Activated CD8-positive, alpha-beta memory T cell treated with anti-CD3 and anti-CD28 coated beads, Interleukin-2, amount 10 ng/mL, durations not matched to agents 7 days and 5 days (primary cell): ENCODE measurements at places on chromosomes 16 and 17. TPM values are rescaled to one million over a fixed set of nuclear protein-coding genes. Genes with fewer than 3 reads are reported as not detected.

- no peak for DNase-seq
- peaks cover 11% of the 10 kb centered on the region for H3K27me3 ChIP-seq
- no peaks in the 10 kb centered on the region for H3K36me3 ChIP-seq
- no peak overlapping the region for H3K4me3 ChIP-seq
Observed at GRCh38 chr16:85718682-85719081, 29.9 kb upstream of the GINS2 start.

GRCh38 chr16:55678161-55678821 is 22.5 kb downstream of the SLC6A2 start:
- H3K27me3 ChIP-seq: no peaks in the 10 kb centered on the region
- no peak for DNase-seq
- H3K27ac ChIP-seq: no peak overlapping the region

GRCh38 chr16:69233124-69233523 is 46.2 kb downstream of the SNTB2 start:
- no peak overlapping the region for H3K27ac ChIP-seq
- DNase-seq: no peak
- H3K4me1 ChIP-seq: peaks cover 3% of the 10 kb centered on the region
- no peaks in the 10 kb centered on the region for H3K27me3 ChIP-seq
- no peak overlapping the region for H3K4me3 ChIP-seq
- H3K36me3 ChIP-seq: no peaks in the 10 kb centered on the region

- peaks cover 45% of the 10 kb centered on the region for H3K27me3 ChIP-seq
- no peak overlapping the region for H3K27ac ChIP-seq
- no peak for DNase-seq
- no peak overlapping the region for H3K4me3 ChIP-seq
- H3K36me3 ChIP-seq: no peaks in the 10 kb centered on the region
- peaks cover 2% of the 10 kb centered on the region for H3K4me1 ChIP-seq
Observed at GRCh38 chr17:48498164-48498850, 32.5 kb downstream of the HOXB1 start.

GRCh38 chr17:6361733-6362132 is 73.2 kb downstream of the AIPL1 start:
- no peak overlapping the region for H3K27ac ChIP-seq
- peaks cover 16% of the 10 kb centered on the region for H3K4me1 ChIP-seq
- H3K36me3 ChIP-seq: no peaks in the 10 kb centered on the region
- H3K4me3 ChIP-seq: no peak overlapping the region

DNA sequence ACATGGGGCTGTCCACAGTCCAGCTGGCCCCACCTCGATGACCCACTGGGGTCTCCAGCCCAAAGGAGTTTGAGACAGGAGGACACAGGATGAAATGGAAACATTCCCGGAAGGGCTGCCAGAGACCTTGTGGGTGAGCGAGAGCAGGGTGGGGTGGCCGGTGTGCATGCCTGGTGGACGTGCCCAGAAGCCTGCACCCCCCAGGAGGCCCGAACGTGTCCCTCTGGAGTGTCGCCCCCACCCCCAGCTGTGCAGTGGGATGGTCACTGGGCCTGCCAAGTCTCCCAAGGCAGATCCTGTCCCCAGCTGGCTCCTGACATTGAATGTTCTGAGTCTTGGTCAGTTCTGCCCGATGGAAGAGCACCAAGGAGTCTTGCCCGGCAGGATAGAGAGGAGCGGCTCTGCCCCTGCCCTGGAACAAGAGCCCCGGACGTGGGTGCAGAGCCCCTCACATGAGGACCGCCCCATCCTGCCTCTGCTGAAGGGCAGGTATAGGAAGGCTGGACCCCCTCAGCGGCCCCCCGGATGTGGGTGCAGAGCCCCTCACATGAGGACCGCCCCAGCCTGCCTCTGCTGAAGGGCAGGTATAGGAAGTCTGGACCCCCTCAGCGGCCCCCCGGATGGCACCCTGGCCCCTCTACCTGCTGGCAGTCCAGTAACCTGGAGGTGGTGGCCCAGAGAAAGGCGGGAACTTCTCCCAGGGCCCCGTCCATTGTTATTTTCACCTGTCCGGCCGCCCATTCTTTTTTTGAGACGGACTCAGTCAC is 3.1 kb upstream of the CAPN15 start:
- H3K36me3 ChIP-seq: peaks cover 2% of the 10 kb centered on the region
- H3K27ac ChIP-seq: peak overlapping the region; percentile 96
- H3K4me1 ChIP-seq: peaks cover 37% of the 10 kb centered on the region
- no peak for DNase-seq
- H3K27me3 ChIP-seq: no peaks in the 10 kb centered on the region

- no peaks in the 10 kb centered on the region for H3K36me3 ChIP-seq
- peaks cover 34% of the 10 kb centered on the region for H3K27me3 ChIP-seq
- no peak overlapping the region for H3K27ac ChIP-seq
- no peak overlapping the region for H3K4me3 ChIP-seq
Observed at GRCh38 chr17:79407385-79407784, 203.5 kb downstream of the RBFOX3 start.

GRCh38 chr16:48499923-48500381 is 110.0 kb downstream of the N4BP1 start:
- H3K36me3 ChIP-seq: no peaks in the 10 kb centered on the region
- H3K4me1 ChIP-seq: no peaks in the 10 kb centered on the region
- H3K4me3 ChIP-seq: no peak overlapping the region
- no peak overlapping the region for H3K27ac ChIP-seq
- H3K27me3 ChIP-seq: peaks cover 4% of the 10 kb centered on the region
- DNase-seq: no peak

DNA sequence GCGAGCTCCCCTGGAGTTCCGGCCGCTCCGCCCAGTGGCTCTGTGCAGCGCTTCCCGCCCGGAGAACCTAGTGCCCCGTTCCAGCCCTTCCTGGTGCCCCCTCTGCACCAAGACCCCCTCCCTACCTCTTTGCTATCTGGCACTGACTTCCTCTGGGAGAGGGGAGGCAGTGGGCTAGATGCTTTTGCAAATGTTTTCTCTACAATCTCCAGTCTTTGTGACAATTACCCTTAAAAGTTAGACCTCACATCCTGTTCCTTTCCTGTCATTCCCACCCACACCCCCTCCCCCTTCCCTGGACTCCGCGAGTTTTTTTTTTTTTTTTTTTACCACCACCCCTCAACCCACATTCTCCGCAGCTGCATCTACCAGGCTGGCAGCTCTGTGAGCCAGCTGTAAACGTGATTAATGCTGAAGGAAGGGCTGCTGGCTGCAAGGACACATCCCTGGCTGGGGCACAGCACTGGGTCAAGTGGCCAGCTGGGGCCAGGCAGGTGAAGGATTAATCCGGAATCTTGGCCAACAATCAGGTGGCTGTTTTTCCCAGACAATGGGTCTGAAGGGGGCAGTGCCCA is 101.5 kb downstream of the MGAT5B start:
- no peaks in the 10 kb centered on the region for H3K36me3 ChIP-seq
- peak overlapping the region; percentile 57 for H3K4me3 ChIP-seq
- no peak overlapping the region for H3K27ac ChIP-seq
- H3K4me1 ChIP-seq: peaks cover 16% of the 10 kb centered on the region
- H3K27me3 ChIP-seq: peaks cover 22% of the 10 kb centered on the region

DNA sequence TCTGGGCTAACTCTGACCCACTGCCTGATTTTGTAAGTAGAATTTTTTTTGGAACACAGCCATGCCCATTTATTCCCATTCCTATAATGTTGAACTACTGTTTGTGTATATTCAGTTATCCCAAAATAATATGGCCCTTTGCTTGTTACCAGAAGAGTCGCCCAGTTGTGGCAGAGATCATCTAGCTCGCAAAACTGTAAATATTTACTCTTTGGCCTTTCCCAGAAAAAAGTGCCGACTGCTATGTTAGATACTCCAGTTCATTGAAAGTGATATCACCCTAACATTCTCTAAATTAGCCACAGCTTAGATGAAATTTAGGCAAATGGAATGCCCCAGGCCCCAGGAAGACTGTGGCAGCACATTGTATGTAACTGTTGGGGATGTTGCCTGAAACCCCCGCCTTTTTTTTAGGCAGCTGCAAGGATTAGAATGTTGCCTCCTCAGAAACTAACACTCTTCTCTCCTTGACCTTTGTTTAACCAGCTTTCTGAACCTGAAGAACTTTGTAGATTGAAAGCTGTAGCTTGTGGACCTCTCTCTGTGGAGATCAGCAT is 19.1 kb downstream of the WWOX start:
- no peak for DNase-seq
- H3K27me3 ChIP-seq: no peaks in the 10 kb centered on the region
- peaks cover 2% of the 10 kb centered on the region for H3K4me1 ChIP-seq

DNA sequence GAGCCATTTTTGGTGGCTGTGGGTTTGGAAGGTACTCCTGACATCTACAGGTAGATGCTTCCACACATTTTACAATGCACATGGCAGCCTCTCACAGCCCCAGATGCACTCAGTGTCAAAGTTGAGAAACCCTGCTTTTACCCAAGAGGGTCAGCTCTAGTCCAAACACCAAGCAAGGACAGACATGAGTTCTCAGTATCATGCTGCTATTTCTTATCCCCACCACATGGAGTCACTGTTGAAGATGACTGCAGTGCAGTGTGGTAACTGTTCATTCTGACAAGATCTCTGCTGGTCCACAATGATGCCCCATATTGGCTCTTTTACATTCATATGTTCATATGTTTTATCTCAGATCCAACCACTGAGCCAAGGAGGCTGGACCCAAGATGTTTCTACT is 50.5 kb upstream of the SALL1 start:
- H3K27me3 ChIP-seq: no peaks in the 10 kb centered on the region
- no peak overlapping the region for H3K4me3 ChIP-seq
- H3K36me3 ChIP-seq: no peaks in the 10 kb centered on the region
- DNase-seq: no peak
- H3K4me1 ChIP-seq: no peaks in the 10 kb centered on the region

- DNase-seq: no peak
- H3K4me3 ChIP-seq: no peak overlapping the region
- H3K36me3 ChIP-seq: no peaks in the 10 kb centered on the region
- H3K27me3 ChIP-seq: no peaks in the 10 kb centered on the region
- H3K4me1 ChIP-seq: no peaks in the 10 kb centered on the region
- no peak overlapping the region for H3K27ac ChIP-seq
Observed at GRCh38 chr16:59632276-59632855, 898.2 kb upstream of the GOT2 start.

GRCh38 chr17:9256751-9257629 is 235.7 kb downstream of the NTN1 start:
- DNase-seq: no peak
- H3K27me3 ChIP-seq: no peaks in the 10 kb centered on the region
- no peak overlapping the region for H3K4me3 ChIP-seq
- no peaks in the 10 kb centered on the region for H3K36me3 ChIP-seq
- H3K27ac ChIP-seq: no peak overlapping the region
- H3K4me1 ChIP-seq: peaks cover 10% of the 10 kb centered on the region

GRCh38 chr17:59149051-59149450 is 5.9 kb downstream of the SKA2 start:
- H3K4me3 ChIP-seq: no peak overlapping the region
- DNase-seq: no peak
- H3K36me3 ChIP-seq: peaks cover 35% of the 10 kb centered on the region
- H3K4me1 ChIP-seq: peaks cover 47% of the 10 kb centered on the region
- no peaks in the 10 kb centered on the region for H3K27me3 ChIP-seq

- peak; percentile 59 for DNase-seq
- no peaks in the 10 kb centered on the region for H3K27me3 ChIP-seq
- H3K4me3 ChIP-seq: peak overlapping the region; percentile 88
- H3K36me3 ChIP-seq: peaks cover 27% of the 10 kb centered on the region
- peaks cover 37% of the 10 kb centered on the region for H3K4me1 ChIP-seq
Observed at GRCh38 chr16:88810166-88810911, 1.4 kb downstream of the APRT start.

DNA sequence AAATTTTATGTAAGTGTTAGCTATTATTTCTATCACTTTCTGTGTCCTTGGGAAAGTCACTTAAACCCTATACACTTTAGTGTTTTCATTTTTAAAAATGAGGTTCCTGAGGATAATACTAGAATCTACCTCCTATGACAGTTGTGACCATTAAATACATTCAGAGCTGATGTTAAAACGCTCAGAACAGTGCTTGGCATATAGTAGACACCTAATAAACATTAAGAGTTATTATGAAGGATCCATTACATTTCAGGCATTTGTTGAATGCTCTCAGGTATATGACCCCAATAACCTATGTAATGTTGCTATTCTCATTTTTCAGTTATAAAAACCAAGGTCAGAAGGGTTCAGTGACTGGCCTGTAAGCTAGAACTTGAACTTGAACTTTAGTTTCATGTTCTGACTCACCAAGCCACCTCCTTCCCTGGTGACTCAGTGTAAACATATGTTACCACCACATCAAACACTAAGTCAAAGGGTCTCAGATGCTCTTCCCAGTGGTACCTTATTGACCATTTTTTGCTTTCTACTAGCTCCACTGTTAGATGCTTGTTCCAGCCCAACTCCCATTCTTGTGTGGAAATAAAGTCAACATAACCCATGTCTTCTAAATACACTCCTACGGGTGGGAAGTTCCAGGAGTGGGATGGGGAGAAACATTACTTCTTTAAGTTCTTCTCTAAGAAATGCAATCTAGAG is 47.6 kb downstream of the HSD17B2 start:
- H3K27me3 ChIP-seq: peaks cover 54% of the 10 kb centered on the region
- DNase-seq: peak; percentile 48
- H3K27ac ChIP-seq: no peak overlapping the region

GRCh38 chr17:27976331-27976730 is 66.1 kb upstream of the NLK start:
- H3K4me1 ChIP-seq: peaks cover 2% of the 10 kb centered on the region
- no peak overlapping the region for H3K27ac ChIP-seq
- no peak overlapping the region for H3K4me3 ChIP-seq
- H3K36me3 ChIP-seq: no peaks in the 10 kb centered on the region
- H3K27me3 ChIP-seq: peaks cover 11% of the 10 kb centered on the region

DNA sequence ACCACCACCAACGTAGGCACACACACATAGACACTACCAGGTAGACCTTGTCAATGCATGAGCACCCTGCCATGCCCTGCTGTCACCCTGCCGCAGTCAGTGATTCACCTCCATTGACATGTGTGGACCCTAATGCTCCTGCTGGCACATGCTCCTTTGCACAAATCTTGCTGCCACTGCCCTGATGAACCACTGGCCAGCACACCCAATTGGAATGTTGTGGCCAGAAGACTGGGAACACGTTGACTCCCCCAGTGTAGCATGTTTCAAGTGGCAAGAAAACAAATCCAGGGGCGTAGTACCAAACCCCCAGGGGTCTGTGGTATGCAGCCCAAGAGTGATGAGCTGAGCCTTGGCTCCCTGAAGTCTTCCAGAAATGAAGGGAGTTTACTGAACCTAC is 486.4 kb upstream of the KIF2B start:
- H3K27me3 ChIP-seq: no peaks in the 10 kb centered on the region
- no peaks in the 10 kb centered on the region for H3K4me1 ChIP-seq
- H3K36me3 ChIP-seq: no peaks in the 10 kb centered on the region
- no peak overlapping the region for H3K27ac ChIP-seq
- no peak overlapping the region for H3K4me3 ChIP-seq
- DNase-seq: no peak

- no peaks in the 10 kb centered on the region for H3K36me3 ChIP-seq
- DNase-seq: no peak
- no peaks in the 10 kb centered on the region for H3K27me3 ChIP-seq
- H3K4me3 ChIP-seq: no peak overlapping the region
Observed at GRCh38 chr16:76081967-76082366, 195.2 kb upstream of the CNTNAP4 start.

GRCh38 chr17:77542011-77542410 is 401.2 kb downstream of the SEC14L1 start:
- no peak overlapping the region for H3K4me3 ChIP-seq
- H3K4me1 ChIP-seq: peaks cover 4% of the 10 kb centered on the region
- no peaks in the 10 kb centered on the region for H3K36me3 ChIP-seq
- H3K27me3 ChIP-seq: peaks cover 53% of the 10 kb centered on the region

GRCh38 chr17:65222214-65222738 is 85.1 kb downstream of the RGS9 start:
- no peak overlapping the region for H3K27ac ChIP-seq
- peaks cover 23% of the 10 kb centered on the region for H3K27me3 ChIP-seq
- peaks cover 3% of the 10 kb centered on the region for H3K4me1 ChIP-seq
- H3K4me3 ChIP-seq: no peak overlapping the region

SLC52A1 gene
- 0.84 TPM for total RNA-seq

CDC27 gene
- total RNA-seq: 151 TPM

MYLK3 gene
- not detected for total RNA-seq

TUBG2 gene
- total RNA-seq: 13.5 TPM

TMEM114 gene
- total RNA-seq: not detected

KRTAP4-3 gene
- total RNA-seq: not detected

IRX5 gene
- not detected for total RNA-seq
